ENCODE measurements at places on chromosomes 2 and 18.
A peak's percentile ranks its signal among the peaks of the same experiment; 100 is the strongest.

DNA sequence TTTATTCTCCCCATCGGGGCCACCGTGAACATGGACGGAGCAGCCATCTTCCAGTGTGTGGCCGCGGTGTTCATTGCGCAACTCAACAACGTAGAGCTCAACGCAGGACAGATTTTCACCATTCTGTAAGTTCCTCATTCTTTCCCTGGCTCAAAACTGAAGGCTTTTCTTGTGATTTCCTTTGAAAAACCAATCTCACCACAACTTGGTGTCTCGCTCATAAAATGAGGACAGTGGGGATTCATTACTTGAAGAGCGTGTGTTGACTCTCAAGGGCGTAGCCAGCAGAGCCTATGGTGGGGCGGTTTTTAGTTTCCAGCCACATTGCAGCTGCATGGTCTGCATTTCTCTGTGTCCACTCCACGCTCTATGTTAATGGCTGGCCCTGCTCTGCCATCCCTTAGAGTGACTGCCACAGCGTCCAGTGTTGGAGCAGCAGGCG is 29.0 kb downstream of the SLC1A4 start:
- DNase-seq: peak; percentile 43

GRCh38 chr2:233247744-233248143 is 3.7 kb upstream of the ATG16L1 start:
- DNase-seq: no peak

- DNase-seq: no peak
Observed at GRCh38 chr18:5294113-5294456, 1.4 kb downstream of the ZBTB14 start.

DNA sequence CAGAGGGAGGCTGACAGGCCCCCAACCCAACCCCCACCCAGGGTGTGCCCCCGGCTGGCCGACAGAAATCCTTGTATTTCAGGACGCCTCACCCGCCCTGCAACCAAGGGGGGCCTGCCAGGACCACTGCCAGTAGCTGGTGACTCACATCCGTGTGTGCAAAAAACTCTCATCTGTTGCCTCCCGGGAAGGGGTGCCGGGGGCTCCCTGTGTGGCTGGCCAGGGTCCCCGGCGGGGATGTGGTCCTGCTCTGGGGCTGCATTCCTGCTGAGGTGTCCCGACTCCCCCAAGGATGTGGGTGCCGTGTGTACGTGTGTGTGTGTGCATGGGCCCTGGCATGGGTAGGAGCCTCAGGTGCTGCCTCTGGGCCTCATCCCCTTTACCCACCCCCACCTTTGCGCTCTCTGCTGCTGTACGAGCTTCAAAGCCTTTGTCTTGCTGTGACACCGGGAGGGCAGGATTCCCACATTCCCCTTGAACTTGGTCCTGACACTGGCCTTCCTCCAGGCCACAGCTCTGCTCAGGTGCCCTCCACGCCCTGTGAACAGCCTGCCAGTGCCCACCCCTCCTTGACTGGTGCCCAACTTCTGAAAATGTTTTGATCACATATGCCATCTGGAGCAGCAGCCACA is 226.3 kb upstream of the HDAC4 start:
- DNase-seq: no peak

DNA sequence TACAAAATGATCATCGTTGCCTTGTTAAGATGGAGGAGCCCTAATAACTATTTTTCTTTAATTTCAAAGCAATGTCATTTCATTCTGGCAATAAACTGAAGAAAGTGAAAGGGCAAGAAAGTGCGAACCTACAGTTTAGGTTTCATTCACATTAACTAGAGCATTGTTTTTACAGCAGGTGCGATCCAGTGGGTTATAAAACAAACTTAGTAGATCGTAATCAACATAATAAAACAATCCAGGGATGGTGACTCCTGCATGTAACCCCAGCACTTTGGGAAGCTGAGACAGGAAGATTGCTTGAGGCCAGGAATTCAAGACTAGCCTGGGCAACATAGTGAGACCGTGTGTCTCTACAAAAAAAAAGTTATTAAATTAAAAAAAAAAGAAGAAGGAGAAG is 51.1 kb downstream of the AP1S3 start:
- no peak for DNase-seq

DNA sequence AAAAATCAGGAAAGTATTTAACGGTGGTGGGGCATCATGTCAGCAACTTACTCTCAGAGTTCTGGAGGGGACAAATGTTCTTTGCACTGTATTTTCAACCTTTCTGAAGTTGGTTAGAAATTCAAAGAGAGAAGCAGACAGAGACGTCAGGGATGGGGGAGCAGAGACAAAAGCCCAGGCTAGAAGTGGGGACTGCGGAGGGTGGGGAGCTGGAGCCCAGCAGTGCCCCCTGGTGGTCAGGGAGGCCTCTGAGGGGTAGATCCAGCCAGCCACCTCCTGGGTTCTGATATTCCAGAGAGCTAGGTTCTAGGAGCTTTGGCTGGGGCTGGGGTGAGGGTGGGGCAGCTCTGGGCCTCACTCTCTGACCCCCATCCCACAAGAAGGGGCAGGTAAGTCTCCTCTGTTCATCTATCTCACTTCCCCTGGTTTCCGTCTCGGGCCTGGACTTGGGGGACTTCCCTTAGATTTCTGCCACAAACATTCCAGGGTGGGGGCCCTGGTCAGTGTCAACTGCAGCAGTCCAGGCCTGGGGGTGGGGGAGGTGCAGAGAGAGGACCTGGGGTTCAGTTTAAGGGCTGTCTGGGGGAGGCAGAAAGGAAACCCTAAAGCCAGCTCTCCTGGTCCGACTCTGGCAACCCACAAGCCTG is 8.9 kb downstream of the TNS1 start:
- DNase-seq: no peak

GRCh38 chr2:241609859-241610793 is 26.8 kb downstream of the THAP4 start:
- DNase-seq: peak; percentile 92

DNA sequence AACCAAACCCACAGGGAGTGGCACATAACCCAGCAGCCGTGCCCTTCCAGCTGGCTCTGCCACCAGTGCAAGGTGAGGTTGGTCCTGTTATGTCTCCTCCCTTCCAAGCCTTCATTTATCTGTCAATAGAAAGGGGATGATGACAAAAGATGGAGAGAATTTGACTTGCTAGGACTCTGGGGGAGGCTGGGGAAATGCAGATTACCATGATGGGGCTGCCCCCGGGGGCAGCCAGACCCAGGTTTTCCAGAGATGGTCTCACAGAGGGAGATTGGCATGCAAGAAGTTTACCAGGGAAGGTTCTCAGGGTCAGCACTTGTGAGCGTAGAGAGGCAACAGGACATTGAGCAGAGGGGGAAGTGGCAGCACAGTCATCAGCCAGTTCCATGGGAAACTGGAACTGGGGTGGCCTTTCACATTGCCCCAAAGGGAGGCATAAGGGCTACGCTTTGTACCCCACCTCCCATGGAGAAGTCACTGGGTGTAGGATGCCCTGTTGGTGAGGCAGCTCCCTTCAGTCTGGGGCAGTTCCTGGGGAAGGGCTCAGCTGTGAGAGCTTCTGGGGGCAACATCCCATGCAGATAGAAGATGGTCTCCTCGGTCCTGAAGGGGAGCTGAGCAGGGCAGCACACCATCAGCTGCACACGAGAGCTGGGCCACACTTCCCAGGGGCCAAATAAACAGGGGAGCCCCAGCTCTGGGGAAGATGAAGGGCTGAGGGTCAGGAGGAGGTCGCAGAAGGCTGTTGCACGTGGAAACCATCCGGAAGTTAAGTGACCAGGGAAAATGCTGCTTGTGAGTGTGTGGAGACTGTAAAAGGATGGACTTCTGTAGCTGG is 117.8 kb upstream of the EPC2 start:
- DNase-seq: no peak

DNA sequence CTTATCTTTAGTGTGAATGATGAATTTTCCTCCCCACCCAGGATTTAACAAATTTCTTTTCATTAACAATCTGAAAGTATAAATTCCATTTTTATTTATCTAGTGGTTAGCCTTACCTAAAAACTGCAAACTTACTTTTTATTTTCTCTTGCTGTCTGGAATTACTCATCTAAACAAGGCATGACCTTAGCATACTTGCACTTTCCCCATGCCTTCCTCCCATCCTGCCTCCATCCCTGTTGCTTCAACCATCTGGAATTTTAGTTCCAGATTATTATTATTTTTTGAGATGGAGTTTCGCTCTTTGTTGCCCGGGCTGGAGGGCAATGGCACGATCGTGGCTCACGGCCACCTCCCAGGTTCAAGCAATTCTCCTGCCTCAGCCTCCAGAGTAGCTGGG is 35.6 kb downstream of the GDF7 start:
- no peak for DNase-seq

GRCh38 chr2:226581661-226582060 is 218.0 kb downstream of the IRS1 start:
- DNase-seq: no peak

DNA sequence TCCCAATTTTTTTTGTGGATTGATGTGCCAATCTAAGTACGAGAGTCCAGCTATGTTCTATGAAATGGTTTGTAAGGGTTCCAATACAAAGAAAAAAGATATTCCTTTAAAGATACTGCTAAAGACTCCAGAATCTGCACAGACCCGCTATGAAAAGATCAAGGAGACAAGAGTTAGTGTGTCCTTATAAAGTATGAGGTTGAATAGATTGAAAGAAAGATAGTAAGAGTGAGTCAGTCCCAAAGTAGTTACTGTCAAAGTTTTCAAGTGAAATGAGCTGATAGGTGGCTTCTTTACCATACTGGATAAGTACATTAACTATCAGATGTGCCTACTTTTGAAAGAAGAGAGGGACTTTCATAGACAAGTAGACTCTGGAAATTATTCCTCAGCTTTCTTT is 17.9 kb upstream of the EHBP1 start:
- DNase-seq: no peak

All from heart left ventricle (tissue), 16 donors.